ENCODE measurements at places on chromosomes 11 and 22. TPM values are rescaled to one million over a fixed set of nuclear protein-coding genes. Genes with fewer than 3 reads are reported as not detected.

DNA sequence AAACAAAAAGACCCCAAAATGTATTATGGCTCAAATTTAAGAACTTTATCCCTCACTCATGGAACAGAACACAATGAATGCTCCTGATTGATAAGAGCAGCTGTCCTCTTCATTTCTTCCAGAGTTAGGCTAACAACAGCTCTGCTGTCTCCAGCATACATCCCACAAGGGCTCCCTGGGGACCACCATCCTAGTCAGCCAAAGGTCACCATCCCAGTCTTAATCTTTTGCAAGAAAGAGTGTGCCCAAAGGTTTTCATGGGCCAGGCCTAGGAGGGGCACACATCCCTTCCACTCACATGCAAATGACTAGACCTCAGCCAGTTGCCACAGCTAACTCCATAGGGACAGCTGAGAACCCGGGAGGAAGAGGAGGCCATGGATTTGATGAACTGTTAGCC lies 555.3 kb downstream of the BUD13 start:
- H3K4me1 ChIP-seq = peaks cover 9% of the 10 kb centered on the region
- H3K4me3 ChIP-seq = no peak overlapping the region
- no peaks in the 10 kb centered on the region for H3K36me3 ChIP-seq

DNA sequence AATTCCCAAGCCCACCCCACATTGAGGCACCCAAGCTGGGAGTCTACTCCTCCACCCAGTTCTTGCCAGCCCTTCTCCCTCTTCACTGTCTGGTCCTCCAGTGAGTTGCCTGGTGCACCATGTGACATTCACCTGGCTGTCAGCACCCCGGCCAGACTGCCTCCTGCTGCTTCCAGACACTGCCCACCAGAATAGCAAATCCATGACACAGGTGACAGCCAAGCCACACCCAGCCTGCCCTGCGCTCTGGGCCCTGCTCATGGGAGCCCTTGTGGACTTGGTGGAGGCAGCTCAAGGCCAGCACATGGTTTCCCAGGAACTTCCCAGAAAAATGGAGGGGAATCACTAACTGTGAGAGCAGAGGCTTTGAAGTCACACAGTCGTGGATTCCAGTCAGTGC lies 96.3 kb upstream of the CSNK2A3 start:
- peaks cover 12% of the 10 kb centered on the region for H3K36me3 ChIP-seq
- no peaks in the 10 kb centered on the region for H3K27me3 ChIP-seq
- no peak for DNase-seq
- peaks cover 69% of the 10 kb centered on the region for H3K4me1 ChIP-seq
- H3K4me3 ChIP-seq = no peak overlapping the region

- H3K4me3 ChIP-seq = no peak overlapping the region
- peaks cover 19% of the 10 kb centered on the region for H3K4me1 ChIP-seq
- H3K27ac ChIP-seq = peak overlapping the region; percentile 75
- peaks cover 6% of the 10 kb centered on the region for H3K36me3 ChIP-seq
- no peaks in the 10 kb centered on the region for H3K27me3 ChIP-seq
These were observed 52.4 kb downstream of the KCNC1 start for GRCh38 chr11:17786824-17787525.

DNA sequence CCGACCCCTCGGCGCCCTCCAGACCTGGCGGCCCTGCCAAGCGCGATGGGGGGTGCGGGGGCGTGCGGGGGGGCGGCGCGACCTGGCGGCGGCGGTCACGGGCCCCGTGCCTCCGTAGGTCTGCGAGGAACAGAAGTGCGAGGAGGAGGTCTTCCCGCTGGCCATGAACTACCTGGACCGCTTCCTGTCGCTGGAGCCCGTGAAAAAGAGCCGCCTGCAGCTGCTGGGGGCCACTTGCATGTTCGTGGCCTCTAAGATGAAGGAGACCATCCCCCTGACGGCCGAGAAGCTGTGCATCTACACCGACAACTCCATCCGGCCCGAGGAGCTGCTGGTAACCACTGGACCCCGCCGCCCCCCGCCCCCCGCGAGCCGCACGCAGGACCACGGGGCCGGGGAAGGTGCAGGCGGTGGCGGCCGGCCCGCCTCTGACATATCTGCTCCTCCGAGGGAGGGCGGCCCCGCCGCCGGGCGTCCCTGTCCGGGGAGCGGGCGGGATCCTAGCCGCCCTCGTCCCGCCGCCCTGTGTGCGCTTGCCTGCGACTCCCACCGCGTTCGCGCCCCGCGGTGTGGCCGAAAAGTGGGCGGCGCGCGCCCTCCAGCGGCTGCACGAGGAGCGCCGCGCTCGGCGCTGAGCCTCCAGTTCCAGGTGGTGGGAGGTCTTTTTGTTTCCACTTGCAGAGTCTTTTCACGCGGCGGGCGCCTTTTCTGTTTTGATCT lies 2.1 kb downstream of the CCND1 start:
- no peaks in the 10 kb centered on the region for H3K27me3 ChIP-seq
- peak overlapping the region; percentile 73 for H3K4me3 ChIP-seq
- no peak for DNase-seq
- H3K27ac ChIP-seq = peak overlapping the region; percentile 59
- H3K4me1 ChIP-seq = peaks cover 30% of the 10 kb centered on the region

DNA sequence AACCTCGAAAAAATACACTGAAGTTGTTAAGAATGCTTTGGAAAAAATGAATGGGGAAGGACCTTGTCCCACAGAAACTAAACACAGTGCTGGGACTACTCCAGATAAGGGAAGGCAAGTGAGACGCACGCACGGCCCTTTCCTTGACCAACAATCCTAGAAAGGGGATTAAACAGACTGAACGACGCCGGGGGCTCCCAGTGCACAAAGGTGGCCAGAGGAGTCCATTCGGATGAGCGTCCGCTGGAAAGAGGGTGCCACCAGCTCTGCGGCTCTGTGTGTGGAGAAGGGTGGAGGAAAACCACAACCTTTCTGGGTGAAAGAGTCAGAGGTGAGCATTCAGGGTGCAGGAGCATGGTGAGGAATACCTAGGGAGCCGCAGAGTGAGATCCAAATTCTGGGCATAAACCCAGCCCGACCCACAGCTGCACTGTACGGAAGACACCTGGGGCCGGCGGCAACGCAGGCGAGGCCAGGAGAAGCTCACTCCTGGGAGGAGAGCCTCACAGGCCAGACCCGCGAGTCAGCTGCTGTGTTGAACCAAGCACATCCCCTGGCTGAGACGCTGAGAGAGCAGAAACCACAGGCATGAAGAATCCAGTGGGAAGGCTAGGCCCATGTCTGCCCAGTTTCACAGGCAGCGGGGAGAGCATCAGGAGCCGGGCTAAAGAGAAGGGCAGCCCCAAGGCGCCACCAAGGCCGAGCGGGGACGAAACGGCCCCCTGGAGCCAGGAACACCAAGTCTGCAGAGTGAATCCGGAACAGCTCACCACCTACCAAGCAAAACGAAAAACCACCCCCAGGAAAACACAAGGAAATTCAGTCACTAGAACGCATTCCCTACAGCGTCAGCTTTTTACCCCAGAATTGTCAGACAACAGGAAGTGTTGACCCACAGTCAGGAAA lies 177.1 kb downstream of the BRD1 start:
- H3K4me3 ChIP-seq = no peak overlapping the region
- DNase-seq = no peak
- H3K27me3 ChIP-seq = peaks cover 33% of the 10 kb centered on the region
- no peaks in the 10 kb centered on the region for H3K36me3 ChIP-seq
- no peaks in the 10 kb centered on the region for H3K4me1 ChIP-seq

DNA sequence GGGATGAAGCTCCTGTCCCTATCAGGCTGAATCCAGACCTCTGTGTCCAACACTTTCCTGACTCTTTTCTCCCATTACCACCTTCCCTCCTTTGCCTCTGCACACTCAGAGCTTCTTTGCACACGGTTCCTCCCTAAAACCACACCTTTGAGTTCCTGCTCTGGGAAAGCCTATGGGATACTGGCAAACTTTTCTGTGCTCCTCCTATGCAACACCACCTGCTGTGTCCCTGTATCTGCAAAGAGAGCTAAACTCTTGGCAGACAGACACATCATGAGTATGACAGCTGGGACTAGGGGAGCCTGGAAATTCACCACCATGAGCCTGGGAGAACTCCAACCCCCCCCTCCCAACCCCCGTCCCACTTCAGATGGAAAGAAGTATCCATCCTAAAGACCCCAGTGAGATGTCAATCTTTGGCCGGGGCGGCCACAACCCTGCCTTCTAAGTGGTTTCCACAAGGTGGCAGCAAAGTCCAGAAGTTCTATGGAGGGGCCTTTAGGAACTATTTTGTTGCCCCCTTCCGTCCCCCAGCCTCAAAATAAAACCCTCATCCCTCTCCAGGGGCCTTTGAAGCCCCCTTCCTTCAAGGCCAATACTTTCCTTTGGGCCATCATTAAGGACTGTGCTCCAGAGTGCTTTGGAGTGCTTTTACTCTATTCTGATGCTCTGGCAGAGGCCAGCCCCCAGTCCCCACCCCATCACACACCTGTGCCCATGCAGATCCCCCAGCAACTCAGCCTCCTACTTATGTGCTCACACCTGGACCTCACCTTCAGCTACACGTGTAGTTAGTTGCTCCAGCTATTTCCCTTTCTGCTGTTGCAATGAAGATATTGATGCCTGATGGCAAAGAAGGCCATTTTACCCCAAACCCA lies 19.4 kb downstream of the HTR3A start:
- DNase-seq = no peak
- H3K4me1 ChIP-seq = no peaks in the 10 kb centered on the region
- H3K27ac ChIP-seq = no peak overlapping the region
- no peak overlapping the region for H3K4me3 ChIP-seq
- no peaks in the 10 kb centered on the region for H3K36me3 ChIP-seq
- peaks cover 60% of the 10 kb centered on the region for H3K27me3 ChIP-seq

GRCh38 chr11:126164781-126165180 lies 46.7 kb downstream of the RPUSD4 start:
- H3K4me1 ChIP-seq = peaks cover 38% of the 10 kb centered on the region
- no peak for DNase-seq
- H3K27ac ChIP-seq = no peak overlapping the region
- no peaks in the 10 kb centered on the region for H3K27me3 ChIP-seq
- H3K4me3 ChIP-seq = no peak overlapping the region
- H3K36me3 ChIP-seq = no peaks in the 10 kb centered on the region

DNA sequence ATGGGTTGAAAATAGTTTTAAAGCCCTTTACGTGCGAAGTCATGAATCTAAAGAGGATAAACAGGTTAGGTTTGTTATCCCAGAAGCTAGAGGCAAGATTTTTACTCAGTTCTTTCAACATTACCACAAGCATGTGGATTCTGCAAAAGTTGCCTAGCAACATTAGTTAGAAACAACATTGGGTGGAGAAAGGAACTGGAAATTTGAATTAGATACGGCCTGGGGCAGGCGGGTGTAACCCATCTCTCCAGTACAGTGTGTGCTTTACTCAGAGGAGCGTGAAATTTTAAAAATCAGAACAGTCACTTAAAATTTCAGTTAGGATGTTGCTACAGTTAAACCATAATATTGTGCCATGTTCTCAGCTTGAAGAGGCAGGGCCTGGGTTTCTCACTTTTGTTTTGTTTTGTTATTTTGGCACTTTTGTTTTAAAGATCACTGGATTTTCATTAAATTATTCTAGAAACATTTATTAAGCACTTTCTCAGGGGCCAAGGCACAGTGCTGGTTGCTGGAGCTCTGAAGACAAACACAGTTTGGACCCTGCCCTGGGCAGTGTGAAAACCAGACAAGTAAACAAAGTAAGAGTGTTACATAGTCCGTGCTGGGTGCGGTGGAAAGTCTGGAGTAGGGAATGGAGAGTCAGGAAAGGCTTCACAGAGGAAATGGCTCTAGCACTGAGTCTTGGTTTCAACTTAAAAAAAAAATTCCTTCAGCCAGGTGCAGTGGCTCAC lies 4.4 kb upstream of the WEE1 start:
- H3K4me3 ChIP-seq = peak overlapping the region; percentile 62
- no peak for DNase-seq
- H3K36me3 ChIP-seq = no peaks in the 10 kb centered on the region
- peak overlapping the region; percentile 100 for H3K27ac ChIP-seq
- peaks cover 66% of the 10 kb centered on the region for H3K4me1 ChIP-seq

GRCh38 chr22:25057013-25057881 lies 104.7 kb downstream of the KIAA1671 start:
- H3K4me1 ChIP-seq = peaks cover 18% of the 10 kb centered on the region
- no peaks in the 10 kb centered on the region for H3K27me3 ChIP-seq
- peaks cover 1% of the 10 kb centered on the region for H3K36me3 ChIP-seq
- H3K4me3 ChIP-seq = no peak overlapping the region
- no peak for DNase-seq

Gene MEI1
- total RNA-seq = not detected

Gene APOL4
- 0.12 TPM for total RNA-seq

Gene NNMT
- 370 TPM for total RNA-seq

Gene TEX54
- total RNA-seq = 0.65 TPM

Gene GRM5
- total RNA-seq = 0.41 TPM

Gene SCGB1C1
- total RNA-seq = not detected

Gene CRYBA4
- not detected for total RNA-seq

Gene DLG2
- total RNA-seq = 4.9 TPM

Gene TNNT3
- total RNA-seq = 1.3 TPM

Gene TSPAN18
- 4.9 TPM for total RNA-seq

Measured in chondrocyte (in vitro differentiated cells).